Left ventricle myocardium inferior (tissue), 1 donor: ENCODE measurements at places on chromosomes 2 and 18.
A peak's percentile ranks its signal among the peaks of the same experiment; 100 is the strongest.

DNA sequence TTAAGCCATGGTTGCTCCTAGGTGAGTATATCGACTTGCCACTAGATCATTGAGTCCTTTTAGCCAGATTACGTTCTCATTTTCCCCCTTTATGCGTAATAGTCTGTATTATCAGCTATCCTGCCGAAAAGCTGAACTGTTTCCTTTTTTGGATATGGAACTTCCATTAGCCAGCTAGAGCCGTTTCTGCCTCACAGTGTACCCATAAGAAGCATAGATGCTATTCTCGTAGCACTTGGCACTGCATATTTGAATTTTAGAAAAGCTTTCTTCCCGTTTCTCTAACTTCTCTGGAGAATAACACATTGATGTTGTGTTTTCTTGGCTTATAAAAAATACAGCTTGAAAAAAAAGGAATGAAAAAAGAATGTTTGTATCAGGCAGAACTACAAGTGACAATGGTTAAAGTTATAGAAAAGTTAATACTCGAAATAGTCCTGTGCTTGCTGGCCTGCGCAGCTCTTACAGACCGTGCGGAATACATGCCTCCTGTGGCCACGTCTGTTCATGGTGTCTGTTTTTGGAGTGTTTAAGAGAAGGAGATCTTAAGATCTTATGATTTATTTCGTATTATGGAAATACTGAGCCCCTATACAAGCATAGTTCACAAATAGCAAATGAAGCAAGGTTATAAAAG is 710 bp downstream of the DUSP19 start:
- no peak for DNase-seq

DNA sequence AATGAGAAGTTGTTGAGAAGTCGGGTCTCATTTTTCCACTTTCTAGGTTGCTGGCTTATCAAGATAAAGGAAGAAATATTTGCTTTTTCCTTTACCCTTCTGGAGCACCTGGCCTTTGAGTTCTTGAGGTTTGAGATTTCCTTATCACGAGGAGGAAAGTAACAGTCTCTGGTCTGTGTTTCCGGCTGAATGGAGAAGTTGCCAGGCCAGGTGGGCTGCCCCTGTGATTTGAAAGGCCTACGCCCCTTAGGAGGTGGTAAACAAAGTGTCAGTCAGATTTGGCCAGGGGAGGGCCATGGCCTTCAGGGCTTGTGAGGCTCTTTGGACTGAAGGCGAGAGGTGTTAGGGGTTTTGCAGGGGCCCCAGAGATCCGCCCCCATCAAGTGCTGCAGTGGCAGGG is 156.7 kb upstream of the HAAO start:
- DNase-seq = no peak

- DNase-seq = no peak
These were observed 35.8 kb upstream of the ZNF516 start for GRCh38 chr18:76530846-76531245.

GRCh38 chr2:218880102-218880858 is at the start of gene WNT10A:
Gene WNT10A, plus strand, starts transcription at chr2:218880852. Its CDS starts 144 bp downstream, at chr2:218880996.
- no peak for DNase-seq

DNA sequence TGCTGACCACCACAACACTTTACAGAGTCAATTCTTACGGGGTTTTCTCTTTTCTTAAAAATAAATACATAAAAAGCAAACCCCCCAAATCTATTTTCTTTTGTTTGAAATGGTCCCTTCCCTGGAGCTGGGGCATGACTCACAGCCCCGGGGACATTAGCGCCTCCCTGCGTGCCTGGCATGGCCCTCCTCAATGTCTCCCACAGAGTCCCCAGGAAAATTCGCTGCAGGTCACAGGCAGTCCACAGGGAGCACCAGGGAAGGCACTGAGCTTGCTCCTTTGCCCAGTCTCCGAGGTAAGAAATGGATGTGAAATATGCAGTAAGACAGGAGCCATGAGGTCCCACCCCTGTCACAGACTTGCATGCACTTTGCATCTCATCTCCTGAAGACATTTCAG is 142.5 kb downstream of the LAMA1 start:
- DNase-seq = no peak

- no peak for DNase-seq
These were observed 184.3 kb downstream of the CTNNA2 start for GRCh38 chr2:79697200-79697599.

DNA sequence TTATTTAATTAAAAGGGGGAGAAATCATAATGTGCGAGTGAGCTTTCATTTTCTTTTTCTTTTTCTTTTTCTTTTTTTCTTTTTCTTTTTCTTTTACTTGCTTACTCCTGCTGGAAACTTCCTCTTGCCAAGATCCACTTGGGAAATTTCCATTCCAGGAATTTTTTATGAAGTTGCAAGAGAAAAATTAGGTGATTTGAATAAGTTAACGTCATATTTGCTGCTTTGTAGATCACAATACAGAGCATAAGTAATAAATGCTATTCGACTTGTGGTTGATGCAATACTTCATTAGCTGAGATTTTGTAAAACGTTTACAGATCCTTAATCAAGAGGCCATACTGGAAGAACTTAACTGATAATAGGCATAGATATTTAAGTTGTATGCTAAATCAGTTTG is 354.7 kb upstream of the SMIM21 start:
- DNase-seq = no peak

DNA sequence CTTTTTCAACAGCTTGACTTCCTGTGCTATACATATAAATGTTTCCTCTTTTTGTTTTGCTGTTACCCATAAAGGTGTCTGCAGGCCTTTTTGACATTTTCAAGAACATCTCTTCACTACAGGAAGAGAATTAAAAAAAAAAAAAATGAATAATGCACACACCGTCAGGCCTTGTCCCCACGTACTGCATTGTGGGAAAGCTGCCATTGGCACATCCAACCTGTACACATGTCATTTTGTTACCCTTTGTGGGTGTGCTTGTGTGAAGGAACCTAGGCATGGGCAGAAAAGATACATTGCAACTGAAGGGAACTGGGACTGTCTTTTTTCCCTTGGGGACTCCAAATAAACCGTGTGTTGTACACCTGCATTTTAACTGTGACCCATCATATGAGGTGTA is 16.8 kb upstream of the TMEM37 start:
- DNase-seq = no peak

DNA sequence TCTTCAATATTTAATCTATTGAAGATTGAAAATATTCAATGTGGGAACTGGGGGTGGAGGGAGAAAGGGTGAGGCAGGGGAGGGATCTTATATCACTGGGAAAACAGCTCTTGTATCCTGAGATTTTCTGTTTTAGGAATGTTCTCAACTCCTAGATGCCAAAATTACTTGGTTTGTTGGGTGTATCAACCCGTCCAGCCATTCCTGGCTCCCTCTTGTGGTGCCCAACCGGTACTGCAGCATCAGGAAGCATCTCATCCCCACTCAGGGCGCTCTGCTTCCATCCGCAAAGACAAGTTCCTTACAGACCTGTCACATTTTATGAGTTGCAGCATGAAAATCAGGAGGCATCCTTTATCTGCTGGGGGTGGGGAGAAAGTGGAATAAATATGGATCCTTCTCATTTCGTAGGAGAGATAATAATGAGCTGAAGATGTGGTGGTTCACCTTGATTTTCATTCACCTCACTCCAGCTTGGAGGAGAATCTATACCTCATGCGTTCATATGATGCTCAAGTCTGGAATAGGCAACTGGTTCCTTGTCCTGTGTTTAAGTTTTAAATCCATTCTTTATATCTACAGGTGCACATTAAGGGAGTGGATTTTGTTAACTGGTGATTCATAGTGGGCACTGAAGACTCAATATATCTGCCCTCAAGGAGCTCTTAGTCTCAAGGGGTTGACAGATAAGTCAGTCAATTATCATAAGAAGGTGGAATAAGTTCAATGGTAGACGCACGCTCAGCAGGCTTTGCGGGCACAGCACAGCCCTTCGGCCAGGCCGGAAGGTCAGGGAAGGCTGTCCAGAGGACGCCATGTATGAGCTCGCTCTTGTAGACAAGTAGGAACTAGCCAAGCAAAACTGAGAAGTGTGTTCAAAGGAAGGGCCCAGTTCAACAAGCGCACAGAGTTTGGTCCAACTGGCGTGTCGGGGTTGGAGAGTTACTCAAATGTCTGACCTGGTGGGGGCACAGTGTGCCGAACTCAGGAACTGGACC is 127.3 kb downstream of the RNF144A start:
- peak; percentile 73 for DNase-seq

GRCh38 chr2:8380566-8380965 is 301.3 kb upstream of the ID2 start:
- DNase-seq = no peak

DNA sequence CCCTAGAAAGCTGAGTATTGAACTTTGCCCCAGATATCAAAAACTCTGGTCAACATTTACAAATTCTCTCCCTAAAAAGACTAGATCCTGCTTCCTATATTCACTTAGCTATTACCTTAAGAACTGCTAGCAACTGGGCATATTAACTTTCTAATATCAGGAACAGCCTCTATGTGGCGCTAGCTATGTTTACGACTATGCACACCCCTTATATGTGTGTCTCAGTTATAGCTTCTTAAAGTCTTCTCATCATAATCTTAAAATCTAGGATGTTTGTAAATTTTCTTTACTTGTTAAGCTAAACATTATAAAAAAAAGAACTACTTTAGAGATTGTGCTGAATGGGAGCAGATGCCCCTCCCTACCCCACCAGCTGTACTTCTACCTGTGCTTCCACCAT is 1.7 kb upstream of the STAMBP start:
- no peak for DNase-seq

- no peak for DNase-seq
These were observed 32.6 kb downstream of the SRSF7 start for GRCh38 chr2:38718601-38719000.

DNA sequence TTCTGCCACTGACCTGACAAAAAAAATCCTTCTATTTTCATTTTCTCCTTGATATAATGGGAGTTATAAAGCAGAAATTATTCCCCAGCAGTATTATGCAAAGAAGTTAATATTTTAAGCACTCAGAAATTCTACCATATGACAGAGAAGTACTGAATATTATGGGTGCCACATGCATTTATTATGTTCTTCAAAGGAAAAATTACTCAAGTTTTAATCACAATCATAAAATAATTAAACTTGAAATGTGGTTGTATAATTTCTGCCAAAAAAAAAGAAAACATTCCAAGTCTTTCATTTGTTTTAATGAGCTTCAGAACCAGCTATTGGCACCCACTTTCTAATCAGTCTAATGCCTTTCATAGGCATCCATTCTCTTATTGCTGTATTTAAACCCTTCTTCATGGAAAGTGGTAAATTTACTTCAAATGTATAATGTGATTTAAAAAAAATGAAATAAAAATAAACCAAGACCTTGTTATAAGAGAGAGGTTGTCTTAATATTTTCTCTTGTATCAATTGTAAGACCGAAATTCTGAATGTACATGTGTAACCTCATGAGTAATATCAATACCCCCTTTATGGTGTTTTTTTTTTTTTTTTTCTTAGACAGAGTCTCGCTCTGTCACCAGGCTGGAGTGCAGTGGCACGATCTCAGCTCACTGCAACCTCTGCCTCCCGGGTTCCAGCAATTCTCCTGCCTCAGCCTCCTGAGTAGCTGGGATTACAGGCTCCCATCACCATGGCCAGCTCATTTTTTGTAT is 302.3 kb downstream of the IRS1 start:
- no peak for DNase-seq

DNA sequence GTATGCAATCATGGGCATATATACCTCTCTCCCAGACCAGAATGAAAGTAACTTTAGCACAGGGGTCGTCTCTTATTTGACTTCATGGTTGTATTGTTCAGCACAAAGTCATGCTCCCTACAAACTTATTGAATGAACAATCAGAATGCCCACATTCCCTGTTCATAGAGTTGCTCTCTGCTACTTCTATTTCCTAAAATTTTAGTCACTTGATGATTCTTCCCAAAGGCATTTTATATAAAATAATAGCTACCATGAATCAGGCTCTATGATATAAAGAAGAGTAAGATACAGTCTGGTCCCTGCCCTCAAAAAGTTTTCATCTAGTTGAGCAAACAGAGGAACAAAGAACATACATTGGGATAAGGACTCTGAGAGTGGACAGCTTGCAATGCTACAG is 162.2 kb downstream of the SLC39A10 start:
- no peak for DNase-seq

DNA sequence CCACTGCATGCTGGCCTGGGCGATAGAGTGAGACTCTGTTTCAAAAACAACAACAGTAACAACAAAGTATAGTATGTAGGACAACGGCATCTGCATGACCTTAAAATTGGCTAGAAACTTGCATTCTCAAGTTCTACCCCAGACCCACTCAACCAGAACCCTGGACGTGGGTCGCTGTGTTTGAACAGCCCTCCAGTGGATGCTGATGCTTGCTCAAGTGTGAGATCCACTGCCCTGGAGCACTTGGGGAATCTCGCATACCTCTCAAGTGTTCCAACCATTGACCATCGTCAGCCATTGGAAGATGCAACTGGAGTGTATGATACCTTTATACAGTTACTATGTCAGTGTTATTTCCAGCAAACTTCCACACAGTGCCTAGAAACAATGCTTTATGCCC is 435.9 kb downstream of the DCDC2C start:
- no peak for DNase-seq

DNA sequence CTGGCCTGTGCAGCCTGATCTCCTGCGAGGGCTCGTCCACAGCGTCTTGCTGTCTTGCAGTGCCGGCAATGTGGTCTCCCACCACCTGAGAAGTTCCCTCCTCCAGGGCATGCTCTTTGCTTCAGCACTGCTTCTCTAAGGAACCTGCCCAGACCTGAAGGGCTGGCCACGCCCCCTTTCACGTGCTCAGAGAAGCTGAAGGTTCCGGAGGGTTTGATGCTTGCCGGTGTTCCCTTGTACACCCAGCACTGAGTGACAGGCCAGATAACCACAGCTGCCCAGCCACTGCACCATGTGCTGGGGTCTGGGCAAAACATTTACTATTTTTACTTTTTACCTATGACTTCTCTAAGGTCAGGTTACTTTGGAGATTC is 1.7 kb upstream of the POLR2D start:
- peak; percentile 20 for DNase-seq

DNA sequence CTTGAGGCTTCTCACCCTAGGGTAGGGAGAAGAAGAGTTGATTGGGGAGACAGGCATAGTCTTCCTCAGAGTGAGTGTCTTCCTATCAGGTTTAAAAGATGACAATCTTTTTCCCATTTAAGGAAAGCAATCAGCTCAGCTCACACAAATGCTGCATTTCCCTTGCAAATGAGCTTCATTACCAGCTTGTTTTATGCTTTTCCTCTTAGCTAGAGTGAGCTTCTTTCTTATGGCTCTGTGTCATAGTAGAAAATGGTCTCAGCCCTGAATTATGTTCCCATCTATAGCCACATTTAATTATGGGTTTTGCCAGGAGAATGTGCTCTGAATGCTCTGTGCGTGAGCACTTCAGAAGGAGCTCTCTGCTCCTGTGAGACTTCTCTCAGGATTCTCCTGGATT is 112.8 kb upstream of the NCK2 start:
- no peak for DNase-seq

GRCh38 chr2:62221141-62221540 is 25.2 kb downstream of the B3GNT2 start:
- no peak for DNase-seq

- DNase-seq = no peak
These were observed 8.1 kb upstream of the CYP27A1 start for GRCh38 chr2:218773881-218774280.

DNA sequence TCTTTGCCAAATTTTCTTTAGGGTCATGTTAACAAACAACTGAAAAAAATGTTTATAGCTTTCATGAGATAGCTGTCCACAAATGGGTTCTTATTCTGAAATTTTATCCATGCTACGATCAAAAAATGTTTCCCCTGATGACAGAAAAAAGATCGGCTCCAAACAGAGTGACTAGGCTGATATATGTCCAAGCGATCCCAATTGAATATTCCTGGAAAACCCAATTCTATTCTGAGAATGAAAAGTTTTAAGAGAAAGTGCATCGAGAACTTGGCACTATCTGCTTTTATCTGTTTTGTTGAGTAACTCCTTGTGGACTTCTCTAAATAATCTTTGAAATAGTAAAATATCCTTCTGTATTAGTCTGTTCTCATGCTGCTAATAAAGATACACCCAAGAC is 19.1 kb downstream of the KCNE4 start:
- DNase-seq = no peak
